ENCODE measurements at places on chromosomes 12 and 14.
A peak's percentile ranks its signal among the peaks of the same experiment; 100 is the strongest.

- DNase-seq: no peak
These were observed 357.8 kb downstream of the DUSP6 start for GRCh38 chr12:88994537-88994936.

- DNase-seq: no peak
These were observed 638.3 kb upstream of the TMEM132C start for GRCh38 chr12:127628645-127629044.

DNA sequence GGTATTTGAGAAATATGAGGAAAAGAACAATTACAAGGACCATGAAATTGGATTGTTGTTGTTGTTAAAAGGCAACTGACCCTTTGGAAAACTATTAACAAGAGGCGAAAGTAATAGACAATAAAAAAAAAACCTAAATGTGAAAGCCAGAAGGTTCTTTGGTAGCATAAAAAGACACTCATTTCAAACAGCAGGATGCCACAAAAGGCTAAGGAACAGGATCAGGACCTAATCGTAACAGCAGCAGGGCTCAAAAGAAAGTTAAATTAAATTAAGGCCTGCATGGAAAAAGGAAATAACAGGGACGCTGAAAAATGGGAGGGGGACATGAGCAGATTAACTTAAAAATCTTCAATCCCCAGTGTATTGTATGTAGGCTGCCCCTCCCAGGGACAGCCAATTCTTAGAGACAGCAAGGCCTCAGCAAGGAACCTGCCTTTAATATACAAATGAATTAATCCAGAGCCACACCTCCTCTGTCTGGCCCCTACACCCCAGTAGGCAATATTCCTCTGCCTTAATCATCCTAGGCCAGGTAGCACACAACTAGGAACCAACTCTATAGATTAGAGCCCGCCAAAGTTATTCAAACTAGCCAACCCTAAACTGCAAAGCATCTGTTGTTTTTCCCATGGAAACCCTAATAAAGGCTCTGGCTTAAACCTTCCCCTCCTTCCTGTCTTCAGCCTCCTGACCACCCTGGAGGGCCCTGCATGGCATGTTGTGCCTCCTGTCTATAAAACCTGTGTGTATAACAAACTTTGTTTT lies 28.4 kb upstream of the AP4S1 start:
- no peak for DNase-seq

- no peak for DNase-seq
These were observed 20.0 kb downstream of the CKAP4 start for GRCh38 chr12:106227641-106228319.

DNA sequence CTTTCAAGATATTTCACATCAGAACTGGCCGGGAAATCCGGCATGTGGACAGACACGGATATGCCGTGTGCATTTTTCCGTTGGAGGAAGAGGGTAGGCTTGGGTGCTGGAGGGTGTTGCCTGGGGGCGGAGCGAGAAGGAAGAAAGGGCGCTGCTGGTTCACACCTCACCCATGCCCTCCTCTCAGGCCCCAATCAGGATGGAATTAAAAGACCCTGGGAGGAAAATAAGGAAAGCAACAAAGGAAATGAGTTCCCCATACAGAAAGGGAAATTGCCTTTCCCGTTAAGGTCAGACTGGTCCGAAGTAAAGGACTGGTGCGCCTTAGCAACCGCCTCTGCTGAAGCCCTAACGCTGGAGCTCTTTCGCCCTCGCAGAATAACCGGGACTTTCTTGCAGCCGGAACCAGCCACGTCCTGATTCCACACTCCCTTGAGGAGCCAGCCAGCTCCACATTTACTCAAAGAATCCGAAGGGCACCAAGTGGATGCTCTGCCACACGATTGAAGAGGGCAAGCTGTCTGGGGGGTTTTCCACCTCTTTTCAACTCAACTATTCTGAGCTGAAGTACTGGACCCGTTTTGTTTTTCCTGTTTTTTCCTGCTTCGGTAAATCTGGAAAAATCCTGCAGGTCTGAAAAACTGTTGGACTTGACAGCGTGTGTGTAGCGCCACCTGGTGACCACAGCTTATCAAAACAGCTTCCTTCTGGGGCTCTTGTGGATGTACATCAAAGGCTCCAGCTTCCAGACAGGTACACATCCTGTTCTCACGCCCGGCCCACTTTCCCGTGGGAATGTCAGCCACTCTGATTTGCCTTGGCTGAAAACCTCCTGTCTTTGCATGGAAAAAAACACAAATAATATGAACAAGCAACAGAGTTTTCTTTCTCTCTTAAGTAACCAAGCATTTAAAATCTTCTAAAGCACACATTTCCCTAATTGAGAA lies 37.6 kb upstream of the BCL2L14 start:
- peak; percentile 95 for DNase-seq

- DNase-seq: no peak
These were observed 71.0 kb downstream of the SLC6A15 start for GRCh38 chr12:84841591-84841990.

DNA sequence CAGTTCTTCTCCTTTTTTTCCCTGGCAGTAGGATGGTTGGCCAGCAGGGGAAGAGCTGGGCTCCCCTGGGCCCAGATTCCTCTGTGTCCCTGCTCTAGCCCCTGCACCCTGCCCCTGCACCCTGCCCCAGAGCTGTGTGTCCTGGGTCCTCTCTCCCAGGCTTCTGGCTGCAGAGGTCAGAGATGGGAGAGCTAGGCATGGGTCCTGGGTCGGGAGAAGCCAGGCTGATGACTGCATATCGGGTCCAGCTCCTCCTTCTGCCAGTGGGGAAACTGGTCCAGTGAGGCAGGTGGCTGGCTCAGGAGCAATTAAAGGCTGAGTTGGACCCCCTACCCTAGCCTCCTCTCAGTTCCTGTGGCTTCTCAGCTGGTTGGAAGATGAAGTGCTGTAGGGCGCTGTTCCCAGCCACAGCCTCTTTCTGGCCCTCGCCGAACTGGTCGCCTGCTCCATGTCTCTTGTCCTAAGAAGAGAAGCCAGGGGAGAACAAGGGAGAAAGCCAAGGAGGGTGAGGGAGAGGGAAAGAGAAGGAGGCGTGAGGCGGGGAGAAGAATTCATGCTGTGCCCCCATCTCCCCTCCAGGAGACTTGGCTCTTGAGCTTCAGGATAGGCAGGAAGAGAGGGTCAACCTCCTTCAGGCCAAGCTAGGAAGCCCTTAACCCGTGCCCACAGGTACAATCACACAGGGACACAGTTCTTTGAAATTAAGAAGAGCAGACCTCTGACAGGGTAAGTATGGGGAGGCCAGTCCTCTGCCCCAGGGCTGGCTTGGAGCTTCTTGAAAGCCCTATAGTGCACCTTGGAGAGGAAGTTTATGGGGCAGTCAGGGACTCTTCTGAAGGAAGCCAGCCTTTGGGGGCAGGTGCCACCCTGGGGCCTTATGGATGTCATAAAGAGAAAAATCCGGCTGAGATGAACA lies 9.5 kb downstream of the VASH1 start:
- DNase-seq: no peak

GRCh38 chr12:12718853-12719252 lies 1.7 kb downstream of the CDKN1B start:
- no peak for DNase-seq

DNA sequence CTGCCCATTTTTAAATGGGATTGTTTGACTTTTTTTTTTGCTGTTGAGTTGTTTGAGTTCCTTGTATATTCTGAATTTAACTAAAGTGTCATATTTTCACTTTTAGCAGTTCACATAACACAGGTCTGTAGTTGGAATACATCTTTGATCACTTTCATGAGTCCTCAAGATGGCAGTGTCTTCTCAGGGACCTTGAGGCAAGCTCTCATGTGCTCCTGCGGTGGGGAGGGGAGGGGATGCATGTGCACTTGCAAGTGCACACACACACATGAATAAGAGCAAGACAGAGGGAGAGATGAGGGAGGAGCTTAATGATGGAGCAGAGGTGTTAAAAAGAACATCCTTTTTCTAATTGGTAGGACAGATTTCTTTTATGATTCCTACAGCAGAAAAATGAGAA lies 291.4 kb upstream of the OR4E1 start:
- DNase-seq: no peak

DNA sequence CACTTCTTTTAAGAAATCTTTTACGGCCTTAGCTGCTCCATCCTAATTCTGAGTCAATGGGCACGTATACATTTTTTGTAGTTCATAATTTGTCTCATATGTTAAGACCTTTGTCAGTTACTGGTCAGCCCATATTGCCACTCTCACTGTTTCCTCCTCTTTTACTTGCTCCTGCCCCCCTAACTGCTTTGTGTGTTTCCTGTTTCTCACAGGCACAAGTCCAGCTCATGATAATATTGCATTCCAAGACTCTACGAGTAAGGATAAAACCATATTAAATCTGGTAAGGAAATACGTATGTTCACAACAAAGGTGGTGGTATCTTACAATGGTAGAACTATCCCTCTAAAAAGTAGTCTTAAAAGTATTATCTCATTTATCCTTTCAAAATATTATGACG lies 111.7 kb downstream of the DNAI7 start:
- DNase-seq: no peak

DNA sequence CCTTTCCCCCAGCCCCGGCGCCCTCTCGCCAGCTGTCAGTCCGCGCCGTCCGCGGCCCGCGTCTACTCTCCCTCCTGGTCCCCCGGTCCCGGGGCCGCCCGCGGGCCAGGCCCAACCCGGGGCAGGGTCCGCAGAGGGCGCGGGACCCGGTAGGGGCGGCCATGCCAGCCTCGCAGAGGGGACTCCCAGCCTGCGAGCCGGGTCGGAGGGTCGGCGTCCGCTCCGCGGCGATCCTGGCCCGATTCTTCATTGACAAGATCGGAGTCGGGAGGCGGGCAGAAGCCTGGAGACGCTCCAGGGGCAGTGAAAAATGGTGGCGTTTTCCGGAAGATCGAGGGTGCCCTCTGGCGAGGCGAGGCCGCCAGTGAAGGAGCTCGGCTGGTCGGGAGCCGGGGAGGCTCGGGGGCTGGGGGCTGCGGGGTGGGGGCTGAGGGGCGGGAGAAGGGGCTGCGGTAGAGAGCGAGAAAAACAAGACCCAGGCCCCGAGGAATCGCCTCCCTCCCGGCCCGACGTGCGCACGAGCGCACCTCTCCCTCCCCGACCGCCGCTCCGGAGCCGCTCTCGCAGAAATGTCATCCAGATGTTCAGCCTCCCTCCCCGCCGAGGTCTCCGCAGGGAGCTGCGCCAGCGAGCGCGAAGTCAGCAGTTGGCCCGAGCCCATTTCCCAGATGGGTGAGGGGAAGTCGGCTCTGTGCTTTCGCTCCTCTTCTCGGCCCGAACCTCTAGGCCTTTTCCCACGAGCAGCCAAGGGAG lies 647 bp upstream of the TGFB3 start:
- peak; percentile 78 for DNase-seq

DNA sequence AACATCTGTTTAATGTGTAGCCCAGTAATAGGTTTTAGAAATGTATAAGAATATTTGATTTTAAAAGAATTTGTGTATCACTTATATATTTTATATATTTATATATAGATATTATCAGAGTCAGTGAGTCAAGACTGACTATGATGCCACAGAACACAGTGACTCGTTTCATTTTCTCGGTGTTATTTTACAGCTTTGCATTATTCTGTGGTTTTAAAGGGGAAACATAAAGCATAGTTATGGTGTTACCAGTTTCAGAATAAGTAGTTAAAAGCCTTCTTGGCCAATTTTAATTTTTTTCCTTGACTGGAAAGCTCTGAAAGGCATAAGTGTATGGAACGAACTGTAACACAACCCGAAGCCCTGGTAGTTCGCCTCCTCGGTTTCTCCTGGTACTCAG lies 91.0 kb downstream of the GRIP1 start:
- DNase-seq: no peak

DNA sequence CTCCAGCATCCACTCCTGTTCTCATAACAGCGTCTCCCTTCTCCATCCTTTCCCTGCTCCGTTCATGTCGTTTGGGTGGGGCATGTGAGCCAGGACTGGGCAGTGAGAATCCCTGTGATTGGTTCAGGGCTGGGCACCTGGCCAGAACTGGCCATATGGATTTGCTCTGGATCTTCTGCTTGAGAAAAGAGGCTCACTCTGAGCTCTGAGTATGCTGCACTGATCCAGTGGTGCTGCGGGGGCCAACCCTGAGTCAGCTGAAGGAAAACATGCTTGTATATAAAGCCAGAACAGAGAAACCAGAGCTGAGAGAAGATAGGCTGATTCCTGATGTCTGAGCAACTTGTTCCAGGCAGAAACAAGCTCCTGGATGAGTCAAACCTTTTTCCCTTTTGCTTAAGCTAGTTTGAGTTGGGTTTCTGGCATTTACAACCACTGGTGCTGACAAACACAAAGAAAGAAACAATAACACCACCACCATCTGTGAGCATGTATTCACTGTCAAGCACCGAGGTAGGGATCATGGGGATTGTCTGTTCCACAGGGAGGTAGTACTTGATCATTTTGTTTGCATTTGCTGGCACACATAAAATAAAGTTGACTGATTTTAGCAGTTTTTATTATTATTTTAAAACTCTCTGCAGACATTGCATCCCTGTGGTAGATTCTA lies 14.0 kb upstream of the HPD start:
- peak; percentile 68 for DNase-seq

DNA sequence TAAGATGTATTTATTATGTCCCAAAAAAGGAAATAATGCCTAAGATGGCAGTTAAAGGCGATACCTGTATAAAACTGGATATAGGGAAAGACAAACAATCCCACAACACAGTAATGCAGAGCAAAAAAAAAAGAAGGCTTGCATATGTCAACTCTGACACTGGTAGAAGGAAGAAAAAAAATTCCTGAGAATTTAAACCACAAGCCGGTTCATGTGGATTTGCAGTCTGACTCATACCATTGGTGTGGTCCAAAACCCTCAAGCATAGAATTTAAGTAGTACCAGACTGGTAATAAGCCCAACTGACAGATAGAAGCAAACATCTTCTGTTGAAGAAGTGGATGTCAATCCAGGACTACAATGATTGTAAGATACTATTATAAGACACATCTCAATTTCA lies 7.2 kb downstream of the DNAI7 start:
- DNase-seq: no peak

GRCh38 chr12:26114720-26115401 lies 10.0 kb downstream of the BHLHE41 start:
- no peak for DNase-seq
